Aorta (tissue), 5 donors: ENCODE measurements at places on chromosomes 5 and 9. TPM values are rescaled to one million over a fixed set of nuclear protein-coding genes. Genes with fewer than 3 reads are reported as not detected.

DNA sequence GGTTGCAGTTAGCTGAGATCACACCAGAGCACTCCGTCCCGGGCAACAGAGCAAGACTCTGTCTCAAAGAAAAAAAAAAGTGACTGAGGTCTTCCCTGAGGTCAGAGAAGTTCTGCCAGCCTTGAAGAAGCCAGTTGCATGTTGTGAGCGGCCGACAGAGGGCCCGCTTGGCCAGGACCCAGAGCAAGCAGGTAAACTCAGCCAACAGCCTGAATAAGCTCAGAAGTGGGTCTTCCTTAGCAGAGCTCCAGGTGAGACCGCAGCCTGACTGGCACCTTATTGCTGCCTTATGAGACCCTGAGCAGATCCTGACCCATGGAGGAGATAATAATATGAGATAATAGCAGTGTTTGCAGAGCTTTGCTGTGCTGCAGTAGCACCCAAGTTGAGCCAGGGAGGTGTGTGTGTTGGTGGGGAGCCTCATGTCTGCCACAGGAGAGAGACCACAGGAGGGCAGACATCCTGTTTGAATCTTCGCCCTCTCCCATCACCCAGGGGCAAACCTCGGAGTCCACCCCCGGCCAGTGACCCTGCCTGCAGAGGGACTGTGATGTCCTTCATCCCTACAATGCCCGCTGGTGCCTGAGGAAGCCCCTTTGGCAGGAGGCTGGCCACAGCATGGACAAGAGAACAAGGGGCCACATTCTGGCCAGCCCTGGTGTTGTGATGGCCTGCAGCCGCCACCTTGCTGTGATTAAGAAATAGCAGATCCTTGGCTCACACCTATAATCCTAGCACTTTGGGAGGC lies 10.8 kb upstream of the BARX1 start:
- no peak for DNase-seq

DNA sequence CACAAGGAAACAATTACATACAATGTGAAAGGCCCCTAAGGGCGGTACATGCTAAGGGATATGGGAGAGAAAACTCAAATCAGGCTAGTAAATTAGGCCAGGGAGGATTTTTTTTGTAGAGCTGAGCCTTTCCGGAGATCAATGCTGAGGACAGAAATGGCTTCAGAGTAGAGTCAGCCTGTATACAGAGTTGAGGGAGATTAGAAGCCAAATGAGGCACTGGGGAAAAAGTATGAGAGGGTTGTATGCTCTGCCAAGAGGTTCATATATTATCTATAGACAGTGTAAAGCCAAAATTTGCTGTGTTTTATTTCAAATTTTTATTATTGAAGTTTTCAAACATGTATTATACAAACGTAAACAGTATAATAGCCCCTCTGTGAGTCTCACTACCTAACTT lies 103.1 kb downstream of the BNC2 start:
- no peak for DNase-seq

PLAA gene
- 27.2 TPM for total RNA-seq

- DNase-seq, result no peak
Observed at GRCh38 chr9:86351880-86352279, 2.3 kb downstream of the TUT7 start.

SARDH gene
- 0.84 TPM for total RNA-seq

- peak; percentile 85 for DNase-seq
Observed at GRCh38 chr5:154302161-154302560, 111.6 kb downstream of the GALNT10 start.

GRCh38 chr9:34588671-34589635 lies 571 bp downstream of the CNTFR start:
- DNase-seq, result peak; percentile 79

GRCh38 chr9:126819482-126819881 lies 14.6 kb downstream of the ZBTB43 start:
- no peak for DNase-seq

ENTREP1 gene
- total RNA-seq, result 5.7 TPM

- no peak for DNase-seq
Observed at GRCh38 chr5:139956342-139956741, 86.8 kb downstream of the NRG2 start.

CARD9 gene
- 2.6 TPM for total RNA-seq

NUDT12 gene
- 6.9 TPM for total RNA-seq

- no peak for DNase-seq
Observed at GRCh38 chr5:96714951-96715451, 52.8 kb downstream of the CAST start.

DNA sequence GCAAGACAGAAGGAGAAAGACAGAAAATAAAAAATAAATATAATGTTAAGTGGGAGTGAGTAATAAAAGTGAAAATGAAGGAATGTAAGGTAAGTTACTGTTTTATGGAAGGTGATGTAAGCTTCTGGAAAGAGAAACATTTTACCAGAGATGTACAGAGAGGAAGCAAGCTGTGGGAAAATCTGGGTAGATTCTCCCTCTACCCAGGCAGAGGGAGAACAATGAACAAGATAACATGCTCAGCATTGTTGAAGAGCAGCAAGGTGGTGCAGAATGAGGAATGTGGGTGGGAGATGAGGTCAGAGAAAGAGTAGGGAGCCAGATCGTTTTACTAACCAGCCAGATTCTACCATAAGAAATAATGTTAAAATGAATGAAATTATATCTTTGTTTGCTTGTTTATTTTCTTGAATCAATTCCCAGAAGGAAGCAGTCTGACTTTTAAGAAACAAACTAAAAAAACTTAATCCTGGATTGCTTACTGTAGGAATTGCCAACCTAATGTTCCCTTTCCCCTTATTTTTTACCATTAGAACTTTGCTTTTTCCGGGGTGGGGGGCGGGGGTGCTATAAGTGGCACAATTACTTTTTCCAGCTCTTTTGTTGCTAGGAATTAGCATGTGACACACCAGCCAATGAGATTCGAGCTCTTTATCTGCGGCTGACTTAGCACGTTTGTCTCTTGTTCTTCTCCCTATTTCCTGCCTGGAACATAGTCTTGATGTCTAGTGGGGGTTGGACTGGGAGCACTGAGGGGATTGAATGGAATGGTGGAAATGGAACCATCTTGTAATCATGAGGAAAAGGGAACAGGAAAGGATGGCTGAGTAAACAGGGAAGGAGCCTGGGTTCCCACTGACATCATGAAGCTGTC lies 356.7 kb downstream of the TMEM167A start:
- no peak for DNase-seq

DNA sequence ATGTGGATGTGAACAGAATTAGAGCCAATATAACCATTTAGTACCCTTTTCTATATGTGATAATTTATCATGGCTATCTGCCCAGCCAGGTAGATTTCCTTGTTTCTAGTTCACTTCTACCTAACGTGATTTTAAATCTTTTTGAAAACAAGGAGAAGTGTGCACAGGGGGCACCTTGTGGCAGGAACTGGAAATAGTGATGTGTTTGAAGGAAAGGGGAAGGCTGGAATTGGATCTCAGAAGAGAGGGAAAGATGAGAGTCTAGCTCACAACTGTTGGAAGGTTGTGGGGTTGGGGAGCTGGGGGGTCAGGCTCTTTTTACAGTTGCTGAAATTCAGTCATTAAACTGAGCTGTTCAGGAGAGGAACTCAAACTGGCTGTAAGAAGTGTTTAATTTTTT lies 219.5 kb downstream of the KCTD16 start:
- no peak for DNase-seq

RMI1 gene
- total RNA-seq, result 3.4 TPM

GRCh38 chr5:10330511-10331230 lies 22.8 kb upstream of the MARCHF6 start:
- DNase-seq, result no peak

MYMK gene
- total RNA-seq, result not detected

DNA sequence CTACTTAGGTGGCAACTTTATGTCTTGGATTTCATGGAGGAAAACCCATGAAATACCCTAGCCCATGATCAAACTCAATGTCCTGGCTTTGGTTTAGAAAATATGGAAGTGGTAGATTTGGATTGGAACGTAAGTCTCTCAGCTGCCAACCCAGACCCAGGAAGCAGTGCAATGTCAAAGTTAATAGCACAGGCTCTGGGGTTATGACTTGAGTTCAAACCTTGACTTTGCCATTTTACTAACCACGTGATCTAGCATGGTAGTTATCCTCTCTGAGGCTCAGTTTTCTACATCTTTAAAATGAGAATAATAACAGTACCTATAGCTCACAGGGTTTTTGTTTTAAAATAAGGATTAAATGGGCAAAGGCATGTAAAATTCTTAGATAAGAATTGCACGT lies 13.8 kb downstream of the FYB1 start:
- DNase-seq, result no peak

DNA sequence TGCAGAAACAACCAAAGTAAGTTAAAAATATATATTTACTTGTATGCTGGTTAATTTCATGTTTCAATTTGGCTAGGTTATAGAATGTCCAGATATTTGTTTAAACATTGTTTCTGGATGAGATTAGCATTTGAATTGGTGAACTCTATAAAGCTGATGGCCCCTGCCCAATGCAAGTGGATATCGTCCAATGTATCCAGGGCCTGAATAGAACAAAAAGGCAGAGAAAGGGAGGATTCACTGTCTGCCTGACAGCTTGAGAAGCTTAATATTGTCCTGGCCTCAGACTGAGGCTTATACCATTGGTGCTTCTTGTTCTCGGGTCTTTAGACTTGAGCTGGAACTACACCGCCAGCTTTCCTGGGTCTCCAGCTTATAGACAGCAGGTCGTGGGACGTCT lies 446.7 kb upstream of the ACTBL2 start:
- no peak for DNase-seq

- peak; percentile 85 for DNase-seq
Observed at GRCh38 chr9:70411121-70411929, 3.1 kb downstream of the KLF9 start.

- DNase-seq, result no peak
Observed at GRCh38 chr9:90904706-90905478, 103.3 kb downstream of the SYK start.

- DNase-seq, result no peak
Observed at GRCh38 chr9:4082948-4083347, 216.9 kb downstream of the GLIS3 start.

BOD1 gene
- 39.5 TPM for total RNA-seq

FAM221B gene
- total RNA-seq, result not detected

DNA sequence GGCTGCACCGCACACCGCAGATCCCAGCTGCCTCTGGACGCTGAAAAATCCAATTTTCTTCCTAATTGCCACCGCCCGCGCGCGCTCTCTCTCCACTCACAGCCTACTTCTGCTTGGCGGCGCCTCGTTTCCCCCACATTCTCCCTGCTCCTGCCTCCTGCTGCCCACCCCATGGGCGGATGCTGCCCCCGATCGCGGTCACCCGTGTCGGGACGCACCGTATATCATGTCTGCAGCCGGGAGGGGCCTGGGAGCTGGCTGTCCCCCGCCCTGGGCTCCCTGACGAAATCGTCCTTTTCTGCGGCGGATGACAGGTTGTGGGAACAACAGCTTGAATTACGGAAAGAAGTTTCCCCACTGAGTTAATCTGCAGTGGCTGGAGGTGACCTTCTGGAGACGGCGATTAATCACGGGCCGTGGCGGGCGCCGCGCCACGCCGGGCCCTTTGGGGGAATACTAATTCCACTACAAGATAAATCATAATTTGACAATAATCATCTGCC lies 36.3 kb upstream of the PSD2 start:
- no peak for DNase-seq

DNA sequence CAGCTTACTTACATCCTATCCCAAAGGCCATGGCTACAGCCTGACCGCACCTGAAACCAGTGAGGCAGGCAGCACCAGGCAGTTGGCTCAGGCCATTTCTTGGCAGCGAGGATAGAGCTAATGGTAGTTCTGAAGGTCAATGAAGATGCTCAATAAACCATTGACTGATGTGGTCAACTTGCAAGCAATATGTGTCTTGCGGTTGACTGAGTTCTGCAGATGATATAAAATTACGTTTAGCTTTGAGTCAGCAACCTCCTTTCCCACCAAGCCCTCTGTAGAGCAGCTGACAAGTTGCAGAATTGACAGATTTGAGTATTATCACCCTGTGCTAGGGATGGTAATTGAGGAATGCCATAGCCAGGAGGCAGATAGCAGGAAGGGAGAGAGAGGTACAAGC lies 189.0 kb upstream of the PUM3 start:
- DNase-seq, result no peak

DNA sequence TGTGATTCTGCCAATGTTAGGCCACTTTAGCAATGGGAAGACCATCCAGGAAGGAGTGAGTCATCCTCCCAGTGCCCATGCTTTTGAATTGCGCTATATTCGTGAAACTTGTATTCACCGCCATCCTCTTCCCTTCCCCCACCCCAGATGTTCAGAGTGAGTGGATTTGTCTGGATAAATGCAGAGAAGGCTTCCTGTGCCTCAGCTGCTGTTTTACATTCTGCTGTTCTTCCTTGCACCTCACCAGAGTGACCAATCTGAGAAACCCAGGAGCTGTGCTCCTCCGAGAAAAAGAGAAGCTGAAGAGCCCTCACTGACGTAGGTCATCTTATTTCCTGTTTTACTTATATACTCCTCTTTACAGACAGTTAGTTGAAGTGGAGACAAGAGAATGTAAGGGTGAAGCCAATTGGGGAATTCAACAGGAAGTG lies 24.6 kb upstream of the SVEP1 start:
- no peak for DNase-seq

LRRC19 gene
- not detected for total RNA-seq

DDX4 gene
- not detected for total RNA-seq

DNA sequence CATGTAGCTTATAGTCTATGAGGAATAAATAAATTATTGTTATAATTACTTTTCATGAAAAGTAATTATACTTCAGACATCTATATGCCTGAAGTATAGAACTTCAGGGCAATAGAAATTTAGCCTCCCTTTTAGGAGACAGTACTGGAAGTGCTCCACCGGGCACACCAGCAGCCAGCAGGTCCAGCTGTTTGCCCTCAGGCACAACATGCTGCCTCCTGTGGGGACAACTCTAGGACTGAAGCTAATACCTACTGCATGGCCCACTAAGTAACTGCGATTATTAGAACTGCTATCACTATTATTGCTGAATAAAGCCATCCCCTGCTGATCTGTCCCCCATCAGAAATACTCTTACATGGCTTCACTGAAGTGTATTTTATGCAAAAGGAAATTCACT lies 329.6 kb downstream of the MED10 start:
- DNase-seq, result no peak

- no peak for DNase-seq
Observed at GRCh38 chr5:10949856-10950630, 189.0 kb upstream of the DAP start.

DNA sequence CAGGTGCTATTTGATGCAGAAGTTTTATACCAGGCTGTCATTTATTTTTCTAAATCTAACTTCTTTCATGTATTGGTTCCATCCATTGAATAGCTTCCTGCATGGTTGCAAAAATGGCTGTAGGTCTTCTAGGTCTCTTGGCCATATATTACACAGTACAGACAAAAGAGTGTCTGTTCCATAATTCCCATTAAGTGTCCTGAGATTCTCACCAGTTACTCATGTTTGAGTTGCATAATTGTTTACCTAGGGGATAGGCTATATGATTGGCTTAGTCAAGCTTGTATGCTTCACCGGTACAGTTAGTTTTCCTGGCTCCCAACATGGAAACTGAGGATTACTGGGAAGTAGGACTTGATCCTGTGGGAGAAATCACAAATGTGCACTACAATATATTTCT lies 399.4 kb upstream of the NUDT12 start:
- DNase-seq, result no peak

PTGDS gene
- 145 TPM for total RNA-seq
